Cardiac muscle cell (in vitro differentiated cells and primary cell): ENCODE measurements at places on chromosomes 3 and 15. TPM values are rescaled to one million over a fixed set of nuclear protein-coding genes. Genes with fewer than 3 reads are reported as not detected.

DNA sequence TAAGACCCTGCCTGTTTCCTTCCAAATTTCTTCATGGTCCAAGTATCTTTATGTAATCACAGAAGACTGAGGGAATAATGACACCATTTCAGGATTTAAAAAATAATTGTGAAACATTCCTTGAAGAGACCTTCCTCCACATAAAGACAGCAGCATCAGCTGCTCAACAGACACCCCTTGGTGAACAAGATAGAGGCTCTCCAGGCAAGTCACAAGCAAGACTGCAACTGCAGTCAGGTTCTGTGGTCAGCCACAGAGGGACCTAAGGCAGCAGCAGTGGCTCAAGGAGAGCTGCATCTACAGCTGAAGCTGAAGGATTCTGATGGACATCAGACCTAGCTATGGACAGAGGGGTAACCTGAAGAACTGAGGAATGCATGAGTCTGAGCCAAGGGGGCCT lies 97.2 kb upstream of the C3orf80 start:
- no peak for DNase-seq

The CLSTN2 gene
- 3.5 and 5.9 TPM in 2 replicates for polyA plus RNA-seq

DNA sequence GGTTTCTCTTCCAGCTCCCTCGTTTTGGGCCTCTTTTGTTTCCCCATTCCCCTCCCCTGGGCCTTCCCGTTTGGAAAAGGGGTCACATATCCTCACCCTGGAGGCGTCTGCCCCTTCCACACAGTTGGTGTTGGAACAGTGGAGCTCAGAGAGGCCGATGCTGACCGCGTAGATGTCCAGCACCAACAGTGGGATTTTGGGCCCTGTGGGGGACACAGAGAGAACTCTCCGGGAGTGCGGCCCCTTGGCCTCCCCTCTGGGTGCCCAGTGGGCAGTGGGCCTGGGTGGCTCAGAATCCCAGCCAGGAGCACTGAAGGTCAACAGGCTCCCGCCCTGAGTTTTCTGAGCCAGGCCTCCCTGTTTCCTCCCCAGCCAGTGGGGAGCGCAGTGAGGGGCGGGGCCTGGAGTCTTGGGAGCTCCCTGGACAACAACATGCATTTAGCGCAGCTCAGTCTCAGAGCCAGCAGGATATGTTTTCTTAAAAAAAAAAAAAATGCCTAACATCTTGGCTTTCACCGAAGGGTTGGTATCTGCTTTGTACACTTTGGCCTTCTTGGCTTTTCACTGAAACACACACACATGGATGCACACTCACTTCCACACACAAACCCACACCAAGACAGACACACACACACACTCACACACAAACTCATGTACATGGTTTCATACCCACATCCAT lies 670 bp upstream of the ISLR start:
- DNase-seq, result peak; percentile 90

- DNase-seq, result peak; percentile 66
Measured at GRCh38 chr15:51314391-51315337, 23.7 kb downstream of the CYP19A1 start.

- peak; percentile 8 for DNase-seq
Measured at GRCh38 chr3:22372292-22373062, 621.5 kb upstream of the ZNF385D start.

DNA sequence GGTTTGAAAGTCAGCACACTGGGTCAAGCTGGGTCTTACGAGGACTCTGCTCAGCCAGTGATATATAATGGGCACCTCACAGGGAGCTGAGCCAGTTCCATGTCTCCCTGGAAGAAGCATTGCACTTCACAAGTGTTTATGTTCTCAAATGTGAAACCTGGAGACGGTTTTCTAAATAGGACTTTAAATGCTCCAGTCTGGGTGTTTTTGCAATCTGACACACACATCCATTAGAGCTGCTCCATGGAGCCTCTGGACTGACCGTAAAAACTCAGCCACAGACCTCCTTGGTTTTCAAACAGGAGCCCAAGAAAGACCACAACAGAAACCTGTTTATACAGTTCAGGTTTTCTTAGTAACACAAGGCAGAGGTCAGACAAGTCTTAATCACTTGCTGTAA lies 201.3 kb upstream of the LRIG1 start:
- no peak for DNase-seq

- no peak for DNase-seq
Measured at GRCh38 chr15:36175186-36175740, 404.2 kb upstream of the CDIN1 start.

DNA sequence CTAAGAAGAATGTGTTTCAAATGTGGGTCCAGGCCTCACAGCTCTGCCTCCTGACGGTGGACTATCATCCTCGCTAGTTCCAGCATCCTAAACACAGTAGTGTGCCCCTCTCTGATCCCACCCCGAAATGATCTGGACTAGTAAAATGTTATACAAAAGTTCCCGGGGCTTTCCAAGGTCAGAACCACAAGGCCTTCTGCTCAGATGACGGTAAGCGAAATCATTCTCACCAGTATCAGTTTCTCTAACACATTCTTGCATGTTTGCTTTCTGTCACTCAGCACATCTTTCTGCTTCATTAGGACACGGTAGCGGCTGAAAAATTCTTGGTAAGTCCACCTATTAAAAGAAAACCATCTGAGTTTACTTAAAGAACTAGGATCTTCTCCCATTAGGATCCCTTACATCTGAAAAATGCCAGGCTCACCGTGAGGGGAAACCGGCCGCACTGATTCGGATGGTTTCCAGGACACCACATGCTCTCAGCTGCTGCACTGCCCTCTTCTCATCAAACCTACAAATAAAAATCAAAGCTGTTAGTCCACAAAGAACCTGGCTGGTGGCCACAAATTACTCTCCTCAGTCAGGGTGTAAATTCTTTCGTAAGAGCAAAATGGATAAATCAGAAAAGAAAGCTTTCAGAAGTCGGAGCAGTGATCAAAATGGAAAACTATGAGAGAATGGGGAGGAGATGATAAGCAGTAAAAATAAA lies 83.9 kb upstream of the MYO5C start:
- DNase-seq, result no peak

DNA sequence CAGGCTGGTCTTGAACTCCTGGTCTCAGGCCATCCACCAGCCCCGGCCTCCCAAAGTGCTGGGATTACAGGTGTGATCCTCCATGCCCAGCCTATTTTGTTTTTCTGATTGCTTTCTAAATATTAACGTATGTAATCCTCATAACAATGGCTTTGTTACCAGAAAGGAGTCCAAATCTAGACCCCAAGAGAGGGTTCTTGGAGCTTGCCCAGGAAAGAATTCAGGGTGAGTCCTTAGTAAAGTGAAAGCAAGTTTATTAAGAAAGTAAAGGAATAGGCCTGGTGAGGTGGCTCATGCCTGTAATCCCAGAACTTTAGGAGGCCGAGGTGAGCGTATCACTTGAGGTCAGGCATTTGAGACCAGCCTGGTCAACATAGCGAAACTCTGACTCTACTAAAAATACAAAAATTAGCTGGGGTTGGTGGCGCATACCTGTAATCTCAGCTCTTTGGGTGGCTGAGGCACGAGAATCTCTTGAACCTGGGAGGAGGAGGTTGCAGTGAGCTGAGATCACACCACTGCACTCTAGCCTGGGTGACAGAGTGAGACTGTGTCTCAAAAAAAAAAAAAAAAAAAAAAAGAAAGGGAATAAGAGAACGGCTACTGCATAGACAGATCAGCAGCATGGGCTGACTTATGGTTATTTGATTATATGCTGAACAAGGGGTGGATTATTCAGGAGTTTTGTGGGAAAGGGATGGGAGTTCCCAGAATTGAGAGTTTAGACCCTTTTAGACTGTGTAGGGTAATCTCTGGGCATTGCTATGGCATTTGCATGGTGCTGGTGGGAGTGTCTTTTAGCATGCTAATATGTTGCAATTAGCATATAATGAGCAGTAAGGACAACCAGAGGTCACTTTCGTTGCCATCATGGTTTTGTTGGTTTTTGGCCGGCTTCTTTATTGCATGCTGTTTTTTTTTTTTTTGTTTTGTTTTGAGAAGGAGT lies 36.1 kb downstream of the TYRO3 start:
- DNase-seq, result no peak

The WHAMM gene
- polyA plus RNA-seq, result 3.6 and 5.1 TPM in 2 replicates

DNA sequence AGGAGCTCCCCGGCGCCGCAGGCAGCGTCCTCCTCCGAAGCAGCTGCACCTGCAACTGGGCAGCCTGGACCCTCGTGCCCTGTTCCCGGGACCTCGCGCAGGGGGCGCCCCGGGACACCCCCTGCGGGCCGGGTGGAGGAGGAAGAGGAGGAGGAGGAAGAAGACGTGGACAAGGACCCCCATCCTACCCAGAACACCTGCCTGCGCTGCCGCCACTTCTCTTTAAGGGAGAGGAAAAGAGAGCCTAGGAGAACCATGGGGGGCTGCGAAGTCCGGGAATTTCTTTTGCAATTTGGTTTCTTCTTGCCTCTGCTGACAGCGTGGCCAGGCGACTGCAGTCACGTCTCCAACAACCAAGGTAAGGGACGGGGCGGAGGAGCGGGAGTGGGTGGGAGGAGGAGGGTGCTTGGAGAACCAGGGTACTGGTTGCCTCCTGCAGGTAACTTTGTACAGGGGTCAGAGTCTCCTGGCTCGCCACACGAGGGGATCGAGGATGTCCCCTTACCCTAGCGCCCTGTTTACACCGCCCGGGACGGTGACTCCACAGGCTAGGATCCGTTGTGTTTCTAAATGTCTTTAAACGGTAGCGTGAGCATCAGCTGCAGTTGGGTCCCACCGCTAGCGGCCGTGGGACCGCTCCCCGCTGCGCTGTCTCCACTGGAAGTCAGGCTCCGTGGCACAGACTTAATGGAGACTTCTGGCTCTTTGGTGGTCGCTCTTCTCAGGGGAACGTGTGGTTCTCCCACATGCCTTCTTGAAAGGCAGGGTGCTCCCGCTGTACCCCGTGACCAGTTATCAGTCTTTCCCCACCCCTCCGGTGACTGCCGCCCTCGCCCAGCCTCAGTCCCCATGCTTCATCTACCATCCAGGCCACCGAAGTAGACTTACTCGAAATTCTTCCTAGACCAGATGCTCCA lies 515 bp downstream of the EPHA6 start:
- DNase-seq, result no peak

GRCh38 chr3:8762607-8763377 lies 6.6 kb downstream of the OXTR start:
- DNase-seq, result no peak

The REC114 gene
- polyA plus RNA-seq, result 2.3 and 4.9 TPM in 2 replicates

DNA sequence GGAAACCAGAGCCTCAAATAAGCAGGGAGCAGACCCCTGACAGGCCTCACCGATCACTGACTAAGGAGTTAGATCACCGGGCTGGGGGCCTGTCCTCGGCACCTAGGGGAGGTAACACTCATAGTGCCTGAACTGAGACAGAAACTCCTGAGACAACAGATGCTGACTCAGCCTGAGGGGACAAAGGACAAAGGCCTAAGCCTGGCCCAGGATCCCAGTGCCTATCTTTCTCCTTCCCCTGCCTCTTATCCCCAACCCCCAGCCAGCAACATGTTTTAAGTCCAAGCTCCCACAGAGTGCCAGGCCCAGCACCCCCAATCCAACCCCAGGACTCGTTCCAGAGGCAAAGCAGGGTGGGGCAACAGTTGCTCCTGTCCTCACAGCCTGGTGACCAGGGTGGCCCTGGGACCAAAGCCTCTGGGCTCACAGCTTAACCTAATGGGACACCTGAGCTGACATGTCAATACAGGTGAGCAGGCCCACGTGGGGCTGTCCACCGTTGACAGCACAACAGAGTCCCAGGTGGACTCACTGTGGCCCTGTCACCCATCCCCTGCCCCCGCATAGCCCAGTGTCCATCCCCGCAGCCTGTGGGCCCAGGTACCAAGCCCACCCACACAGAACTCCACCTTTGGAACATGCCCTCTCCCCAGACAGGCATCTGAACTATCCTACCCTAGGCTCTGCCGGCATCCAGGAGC lies 37.4 kb downstream of the ADCY5 start:
- DNase-seq, result no peak

GRCh38 chr15:29437888-29438702 lies 168.5 kb upstream of the NSMCE3 start:
- DNase-seq, result no peak
